Hindlimb muscle (tissue), 1 donor: ENCODE measurements at places on chromosomes 2 and 18.

DNA sequence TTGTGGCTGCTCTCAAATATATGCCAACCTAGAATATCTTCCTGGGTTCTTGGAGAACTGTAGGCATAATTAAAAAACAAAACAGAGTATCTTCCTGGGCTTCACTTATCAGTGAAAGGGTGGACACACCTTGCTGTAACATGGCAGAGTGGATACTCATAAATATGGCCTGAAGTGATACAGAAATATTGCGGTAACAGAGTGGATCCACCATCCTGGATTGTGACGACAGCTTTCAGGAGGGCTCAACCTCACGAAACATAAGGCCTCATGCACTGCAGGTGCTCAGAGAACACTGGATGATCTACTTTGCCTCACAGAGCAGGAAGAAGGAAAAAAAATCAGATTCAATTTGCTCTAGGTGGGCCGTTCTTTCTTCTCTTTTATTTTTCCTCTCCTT is 336.0 kb downstream of the NBAS start:
- DNase-seq, result no peak

DNA sequence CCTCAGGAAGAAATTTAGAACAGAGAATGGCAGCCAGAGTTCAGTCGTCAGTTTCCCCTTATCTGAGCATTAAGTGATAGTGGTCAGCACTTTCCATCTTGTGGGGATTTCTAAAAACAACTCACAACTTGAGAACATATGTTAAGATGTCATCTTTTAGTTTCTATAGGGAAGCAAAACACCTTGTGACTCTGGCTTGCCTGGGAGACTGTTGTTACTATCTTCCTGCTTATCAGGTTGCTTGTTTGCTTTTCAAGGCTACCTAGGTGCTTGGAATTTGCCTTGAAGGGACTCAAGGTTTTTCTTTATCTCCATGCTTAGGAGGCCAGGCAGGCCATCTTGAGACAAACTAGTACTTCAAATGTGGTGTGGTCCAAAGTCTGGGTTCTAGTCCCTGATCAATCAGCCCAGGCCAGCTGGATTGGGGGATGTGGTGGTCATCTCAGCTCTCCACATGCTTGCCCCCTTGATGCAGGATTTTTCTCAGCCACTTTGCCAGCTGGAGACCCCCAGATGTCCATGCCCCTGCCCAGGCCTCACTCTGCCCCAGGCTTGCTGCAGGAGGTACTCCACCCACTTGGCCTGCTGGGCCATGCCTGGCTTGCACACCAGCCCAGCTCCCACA is 125.9 kb downstream of the LYPD1 start:
- no peak for DNase-seq

GRCh38 chr18:31500051-31500688 is 2.2 kb downstream of the DSG2 start:
- no peak for DNase-seq

DNA sequence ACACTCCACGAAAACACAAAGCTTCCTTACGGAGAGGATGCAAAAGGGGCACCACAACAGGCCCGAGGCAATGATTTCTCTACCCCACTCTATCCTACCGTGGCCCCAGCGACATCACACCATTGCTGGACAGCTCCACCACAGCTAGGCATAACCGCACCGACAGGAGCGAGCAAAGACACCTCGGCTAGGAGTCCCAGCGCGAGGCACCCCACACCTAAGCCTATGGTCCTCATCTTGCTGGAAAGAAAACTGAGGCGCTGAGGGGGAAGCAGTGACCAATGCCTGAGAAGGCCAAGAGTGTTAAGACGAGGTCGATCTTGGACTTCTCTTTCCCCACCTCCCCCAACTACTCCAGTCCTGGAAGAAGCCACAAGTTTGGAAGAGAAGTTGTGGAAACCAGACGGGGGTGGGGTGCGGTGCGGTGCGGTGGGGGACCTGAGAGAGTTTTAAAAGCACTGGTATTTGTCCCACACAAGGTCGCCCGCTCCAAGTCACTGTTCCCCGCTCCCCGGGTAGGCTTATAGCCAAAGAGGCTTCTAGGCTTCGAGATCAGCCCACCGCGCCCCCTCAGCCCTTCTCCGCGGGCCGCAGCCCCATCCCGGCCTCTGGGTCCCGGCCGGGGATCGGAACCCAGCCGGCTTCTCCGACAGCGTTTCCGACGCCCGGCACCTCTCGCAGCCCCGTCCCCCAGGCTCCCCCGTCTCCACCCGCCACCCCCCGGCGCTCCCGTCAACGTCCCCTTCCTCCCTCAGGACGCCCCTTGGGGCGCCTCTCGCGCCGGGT is 766 bp downstream of the PDE6D start:
- peak; percentile 3 for DNase-seq

GRCh38 chr18:44729631-44730101 is 49.0 kb downstream of the SETBP1 start:
- no peak for DNase-seq

GRCh38 chr18:9835113-9835755 is 50.5 kb upstream of the TXNDC2 start:
- no peak for DNase-seq

- DNase-seq, result no peak
Measured at GRCh38 chr2:225512876-225513540, 113.5 kb downstream of the NYAP2 start.

GRCh38 chr2:161905389-161906046 is 168.5 kb downstream of the DPP4 start:
- DNase-seq, result no peak

DNA sequence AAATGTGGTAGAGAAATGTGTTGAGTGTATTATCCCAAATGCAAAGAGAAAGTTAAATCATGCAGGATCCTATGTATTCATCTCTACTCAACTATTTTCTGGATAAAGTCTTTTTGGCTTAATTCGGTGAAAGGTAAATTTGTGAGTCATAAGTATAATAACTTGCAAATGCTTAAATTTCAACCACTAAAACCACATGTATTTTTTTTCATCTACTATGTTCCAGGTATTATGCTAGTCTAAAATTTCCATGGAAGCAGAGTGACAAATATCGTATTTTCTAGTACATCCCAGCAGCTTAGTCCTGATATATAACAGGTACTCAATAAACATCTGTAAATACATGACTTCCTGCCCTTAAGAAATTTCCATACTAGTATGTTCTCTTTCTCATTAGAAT is 6.2 kb downstream of the ALS2 start:
- no peak for DNase-seq
